Stimulated activated CD8-positive, alpha-beta memory T cell treated with anti-CD3 and anti-CD28 coated beads, Interleukin-15, amount 100 ng/mL, for 48 hours (primary cell): ENCODE measurements at places on chromosomes 1 and 21.

DNA sequence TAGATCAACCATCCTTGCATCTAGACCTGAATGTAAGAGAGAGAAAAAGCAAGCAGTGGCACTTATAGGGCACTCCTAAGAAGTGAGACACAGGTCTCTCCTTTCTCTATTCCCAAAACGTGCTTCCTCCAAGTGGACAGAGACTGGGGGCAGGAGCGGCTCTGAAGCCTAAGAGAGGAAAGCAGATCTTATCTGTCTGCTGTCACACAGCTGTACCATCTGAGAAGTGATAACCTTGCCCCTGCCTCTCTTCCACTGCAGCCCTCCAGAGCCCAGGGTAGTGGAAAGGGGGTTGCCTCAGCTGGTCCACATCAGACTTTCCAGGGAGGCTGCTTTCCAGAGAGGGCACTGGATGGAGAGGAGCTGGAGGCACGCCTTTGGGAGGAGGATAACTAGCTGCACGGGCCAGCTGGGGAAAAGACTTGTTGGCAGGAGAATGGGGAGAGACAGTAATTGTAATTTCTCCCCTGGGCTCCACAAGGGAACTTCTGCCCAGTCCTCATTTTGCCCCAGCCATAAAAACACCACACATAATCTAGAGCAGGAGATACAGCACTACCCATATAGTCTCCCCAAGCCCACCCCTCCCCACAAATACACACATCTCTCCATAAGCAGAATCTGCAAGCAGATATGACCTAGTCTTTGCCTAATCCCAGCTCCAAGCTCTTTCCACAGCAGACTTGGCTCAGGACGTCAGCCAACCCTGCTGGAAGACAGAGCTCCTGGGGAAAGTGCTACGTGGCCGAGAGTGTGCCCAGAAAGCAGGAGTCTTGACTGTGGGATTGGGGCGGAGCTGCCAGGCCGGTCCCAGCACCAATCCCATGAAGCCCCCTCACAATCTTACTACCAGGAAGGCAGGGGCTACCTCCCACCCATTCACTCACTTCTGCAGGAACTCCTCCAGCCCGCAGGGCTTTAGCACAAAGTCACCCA is 31.2 kb downstream of the PIK3C2B start:
- DNase-seq, result no peak

- peak; percentile 14 for DNase-seq
Measured at GRCh38 chr1:29062157-29062942, 61.4 kb downstream of the TMEM200B start.

DNA sequence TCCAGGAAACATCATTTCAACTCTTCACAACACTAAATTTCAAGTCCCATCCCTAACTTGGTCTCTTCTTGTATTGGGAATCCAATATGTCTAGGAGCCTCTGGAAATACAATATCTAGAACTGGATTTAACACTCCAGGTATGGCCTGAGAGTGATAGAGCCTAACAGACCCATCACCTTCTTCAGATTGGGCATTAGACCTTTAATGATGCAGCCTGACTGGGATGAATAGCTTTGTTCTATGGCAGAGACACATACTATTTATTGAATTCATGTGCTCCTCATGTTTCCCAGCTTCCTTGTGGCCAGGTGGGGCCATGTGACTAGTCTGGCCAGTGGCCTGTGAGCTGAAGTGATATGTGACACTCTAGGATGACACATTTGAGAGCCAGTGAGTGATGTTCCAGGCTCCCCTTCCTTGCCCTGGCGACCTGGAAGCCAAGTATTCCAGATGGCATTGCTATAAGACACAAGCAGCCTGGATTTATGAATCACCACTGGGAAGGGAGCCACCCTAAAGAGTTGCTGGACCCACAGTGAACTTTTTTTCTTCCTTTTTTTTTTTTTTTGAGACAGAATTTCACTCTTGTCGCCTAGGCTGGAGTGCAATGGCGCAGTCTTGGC is 31.0 kb upstream of the POU3F1 start:
- no peak for DNase-seq

DNA sequence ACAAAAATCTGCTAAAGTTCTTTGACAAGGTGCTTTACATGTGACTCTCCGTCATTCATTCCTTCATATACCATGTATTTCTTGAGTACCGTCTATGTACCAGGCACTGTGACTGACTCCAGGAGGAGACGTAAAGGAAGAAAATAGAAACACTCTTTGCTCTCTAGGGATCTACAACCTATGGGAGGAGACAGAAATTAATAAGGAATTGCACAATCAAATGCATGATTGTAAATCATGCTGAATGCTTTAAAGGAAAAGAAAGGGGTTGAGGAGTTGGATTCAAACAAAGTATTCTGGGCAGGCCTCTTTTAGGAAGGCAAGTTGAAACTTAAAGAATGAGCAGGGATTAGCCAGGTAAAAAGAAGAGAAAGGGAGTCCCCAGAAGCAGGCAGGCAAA is 239.1 kb upstream of the FGGY start:
- no peak for DNase-seq

- no peak for DNase-seq
Measured at GRCh38 chr1:40770296-40771070, 13.1 kb upstream of the KCNQ4 start.

GRCh38 chr1:98367426-98367825 is 294.1 kb upstream of the SNX7 start:
- no peak for DNase-seq

GRCh38 chr21:38879912-38880576 is 74.3 kb downstream of the ETS2 start:
- no peak for DNase-seq

DNA sequence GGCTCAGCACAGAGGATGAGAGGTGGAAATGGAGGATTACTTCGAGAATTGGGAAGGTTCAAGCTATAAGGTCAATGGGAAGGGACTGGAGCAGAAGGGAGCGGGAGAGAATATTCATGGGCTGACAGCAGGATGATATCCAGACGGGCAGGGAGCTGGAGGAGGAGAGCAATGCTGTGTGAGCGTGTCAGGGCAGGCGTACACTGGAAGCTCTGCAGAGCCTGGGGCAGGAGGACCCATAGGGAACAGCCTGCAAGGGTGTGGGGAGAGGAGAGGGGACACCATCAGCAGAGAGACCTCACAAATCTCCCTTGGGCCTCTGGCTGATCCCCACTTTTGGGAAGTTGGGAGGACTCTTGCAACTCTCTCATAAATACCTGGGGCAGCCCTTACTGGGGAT is 13.7 kb downstream of the CSF1 start:
- no peak for DNase-seq

DNA sequence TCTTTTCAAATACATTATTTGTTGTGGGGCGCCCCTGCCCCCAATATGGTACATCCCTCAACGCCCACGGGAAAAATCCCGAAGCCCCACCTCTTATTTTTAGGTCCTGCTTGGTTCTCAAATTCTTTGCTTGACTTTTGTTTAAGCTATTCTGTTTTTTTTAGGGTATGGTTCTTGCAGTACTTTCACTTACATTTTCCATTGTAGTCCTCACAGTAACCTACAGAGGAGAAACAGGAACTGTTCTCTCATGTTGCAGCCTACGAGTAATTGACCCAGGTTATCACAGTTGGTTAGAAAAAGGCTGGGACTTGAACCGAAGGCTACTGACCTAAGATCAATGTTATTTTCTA is 697 bp upstream of the C21orf91 start:
- DNase-seq, result no peak

- no peak for DNase-seq
Measured at GRCh38 chr1:16905868-16906702, 10.3 kb downstream of the RNU1-2 start.

- DNase-seq, result no peak
Measured at GRCh38 chr1:216119600-216119999, 303.6 kb downstream of the USH2A start.

GRCh38 chr21:42388740-42389448 is 7.0 kb downstream of the TMPRSS3 start:
- DNase-seq, result no peak

DNA sequence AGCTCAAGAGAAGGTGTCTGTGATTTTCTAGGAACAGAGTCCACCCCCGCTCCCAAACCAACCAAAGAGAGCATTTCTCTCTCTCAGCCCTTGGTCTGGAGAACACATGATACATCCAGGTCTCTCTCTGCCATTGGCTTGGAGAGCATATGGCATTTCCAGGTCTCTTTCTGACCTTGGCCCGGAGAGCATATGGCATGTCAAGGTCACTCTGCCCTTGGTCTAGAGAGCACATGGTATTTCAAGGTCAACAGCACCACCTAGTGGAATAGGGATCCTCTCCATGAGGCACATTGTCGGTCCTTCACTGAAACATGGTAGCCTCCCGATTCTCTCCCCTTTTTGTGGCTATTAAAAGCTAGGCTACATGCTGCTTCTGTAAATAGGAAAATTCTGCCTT is 437.7 kb upstream of the OLFM3 start:
- DNase-seq, result no peak

- no peak for DNase-seq
Measured at GRCh38 chr1:28602536-28603439, 10.7 kb downstream of the RAB42 start.

- DNase-seq, result no peak
Measured at GRCh38 chr1:55046871-55047270, 7.5 kb downstream of the PCSK9 start.

DNA sequence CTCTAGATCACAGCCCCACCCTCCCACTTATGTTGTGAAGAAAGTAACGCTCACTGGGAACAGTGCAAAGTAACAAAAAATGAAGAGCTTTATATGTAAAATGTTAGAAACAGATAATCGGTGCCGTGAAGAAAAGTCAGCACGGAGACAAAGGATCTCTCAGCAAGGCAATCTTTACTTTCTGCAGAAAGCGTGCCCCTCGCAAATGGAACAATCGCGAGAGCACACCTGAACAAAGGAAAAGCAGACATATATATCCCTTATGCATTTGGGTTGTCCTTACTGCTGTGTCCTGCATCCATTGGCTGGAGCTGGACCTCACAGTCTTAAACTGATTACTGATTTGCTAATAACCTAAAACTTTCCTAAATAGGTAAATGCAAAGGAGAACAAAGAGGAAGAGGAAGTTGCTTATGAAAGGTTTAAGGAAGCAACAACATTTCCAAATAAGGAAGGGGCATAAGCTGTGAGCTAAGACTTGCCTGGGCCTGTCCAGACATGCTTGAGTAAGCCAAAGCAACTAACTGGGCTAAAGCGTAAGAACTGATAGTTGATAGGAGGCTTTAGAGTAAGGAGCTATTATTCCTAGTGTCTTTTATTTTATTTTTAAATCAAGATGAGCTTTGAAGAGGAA is 89.7 kb downstream of the GTF2B start:
- DNase-seq, result no peak

DNA sequence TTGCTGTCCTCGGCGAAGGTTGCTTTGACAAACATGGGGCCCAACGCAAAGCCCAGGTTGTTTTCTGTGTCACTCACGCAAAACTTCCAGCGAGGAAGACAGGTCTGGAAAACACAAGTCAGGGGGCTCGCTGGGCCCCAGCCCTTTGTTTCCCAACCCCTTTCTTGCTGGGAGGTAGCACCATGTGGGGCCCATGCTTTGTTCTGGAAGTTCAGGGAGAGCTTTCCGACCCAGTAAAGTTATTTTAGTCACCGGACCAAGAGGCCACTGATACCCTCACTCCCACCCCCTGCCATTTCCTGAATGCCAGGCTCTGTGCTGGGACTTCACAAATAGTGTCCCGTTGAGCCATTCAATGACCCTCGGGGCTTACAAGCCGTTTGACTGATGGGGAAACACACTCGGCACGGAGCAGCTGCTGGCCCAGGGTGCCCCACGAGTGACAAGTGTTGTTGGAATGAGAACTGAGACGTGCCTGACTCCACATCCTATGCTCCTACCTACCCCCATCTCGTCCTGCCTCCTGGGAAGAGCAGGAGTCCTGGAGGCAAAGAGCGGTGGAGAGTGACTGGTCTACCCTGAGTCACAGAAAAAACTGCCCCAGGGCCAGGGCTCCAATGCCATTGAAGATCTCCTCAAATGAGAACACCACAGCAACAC is 52.0 kb downstream of the ECE1 start:
- no peak for DNase-seq

GRCh38 chr1:10379676-10380075 is 19.2 kb upstream of the PGD start:
- DNase-seq, result no peak

DNA sequence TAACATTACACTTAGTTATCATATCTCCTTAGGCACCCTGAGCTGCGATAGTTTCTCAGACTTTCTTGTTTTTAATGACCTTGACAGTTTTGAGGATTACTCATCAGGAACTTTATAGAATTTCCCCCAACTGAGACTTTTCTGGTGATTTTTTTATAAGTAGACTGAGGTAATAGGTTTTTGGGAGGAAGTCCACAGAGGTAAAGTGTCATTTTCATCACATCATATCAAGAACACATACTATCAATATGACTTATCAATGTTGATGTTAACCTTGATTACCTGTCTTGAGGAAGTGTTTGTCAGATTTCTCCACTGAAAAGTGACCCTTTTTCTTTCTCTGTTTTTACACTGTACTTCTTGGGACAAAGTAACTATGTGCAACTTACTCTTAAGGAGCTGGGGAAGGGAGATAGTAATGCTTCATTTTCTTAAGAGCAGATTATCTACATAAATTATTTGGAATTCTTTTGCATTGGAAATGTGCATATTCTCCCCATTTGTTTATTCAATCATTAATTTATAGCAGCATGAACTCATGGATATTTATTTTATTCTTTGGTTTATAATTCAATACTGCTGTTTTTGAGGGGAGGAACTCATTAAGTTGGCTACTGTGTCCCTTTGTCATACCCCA is 72.8 kb upstream of the HSD17B7 start:
- no peak for DNase-seq

GRCh38 chr1:66750577-66750976 is 1.7 kb upstream of the DYNLT5 start:
- DNase-seq, result no peak

DNA sequence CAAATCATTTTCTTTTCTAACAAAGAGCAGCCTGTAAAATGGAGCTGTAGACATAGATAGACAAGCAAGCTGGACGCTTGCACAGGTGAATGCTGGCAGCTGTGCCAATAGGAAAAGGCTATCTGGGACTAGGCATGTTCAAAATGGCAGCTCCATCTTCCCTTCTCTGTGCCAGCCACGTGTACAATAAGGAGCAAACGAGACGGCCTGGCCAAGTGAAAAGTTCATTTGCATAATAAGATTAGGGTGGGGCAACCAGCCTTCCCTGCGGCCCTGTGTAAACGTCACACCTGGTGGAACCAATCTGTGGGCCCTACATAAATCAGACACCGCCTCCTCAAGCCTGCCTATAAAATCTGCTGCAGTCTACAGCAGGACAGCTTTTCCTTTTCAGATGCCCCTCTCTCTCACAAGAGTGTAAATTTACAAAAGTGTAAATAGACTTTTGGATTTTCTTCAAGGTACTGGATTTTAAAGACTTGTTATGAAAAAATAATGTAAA is 16.6 kb upstream of the EDEM3 start:
- DNase-seq, result no peak

- DNase-seq, result no peak
Measured at GRCh38 chr1:70411360-70411844, 334 bp downstream of the CTH start.

GRCh38 chr1:33244143-33244808 is 12.0 kb upstream of the ZNF362 start:
- DNase-seq, result no peak

- DNase-seq, result no peak
Measured at GRCh38 chr1:189609167-189609566, 868.5 kb downstream of the BRINP3 start.
